ENCODE measurements at places on chromosomes 16 and 17.

DNA sequence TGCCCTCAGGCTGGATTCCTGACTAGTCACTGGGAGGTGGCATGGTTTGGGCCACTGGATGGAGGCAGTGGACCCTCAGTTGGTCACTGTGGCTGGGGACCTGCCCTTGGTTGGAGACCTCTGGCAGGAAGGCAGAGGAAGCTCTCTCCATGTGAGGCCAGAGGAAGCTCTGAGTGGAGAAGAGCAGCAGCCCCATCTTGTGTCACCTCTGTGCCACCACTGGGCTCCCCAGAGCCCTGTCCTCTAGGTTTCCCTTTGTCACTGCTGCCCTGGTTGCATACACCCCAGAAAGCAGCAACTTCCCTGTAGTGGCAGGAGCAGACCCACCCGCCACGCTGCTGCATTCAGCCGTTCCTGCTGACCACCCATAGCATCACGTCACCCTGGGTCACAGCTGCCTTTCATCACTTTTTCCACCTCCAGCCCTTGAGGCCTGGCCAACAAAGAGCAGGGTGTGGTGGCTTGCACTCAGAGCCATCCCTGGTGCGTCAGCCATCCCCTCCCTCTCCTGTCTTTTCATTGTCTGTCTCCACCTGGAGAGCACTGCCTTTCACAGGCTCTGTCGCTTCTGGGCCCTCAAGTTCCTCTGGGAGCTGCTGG lies 11.9 kb downstream of the CTRL start:
- no peak for DNase-seq

- no peak for DNase-seq
Measured at GRCh38 chr17:78896091-78896833, 6.7 kb downstream of the CEP295NL start.

DNA sequence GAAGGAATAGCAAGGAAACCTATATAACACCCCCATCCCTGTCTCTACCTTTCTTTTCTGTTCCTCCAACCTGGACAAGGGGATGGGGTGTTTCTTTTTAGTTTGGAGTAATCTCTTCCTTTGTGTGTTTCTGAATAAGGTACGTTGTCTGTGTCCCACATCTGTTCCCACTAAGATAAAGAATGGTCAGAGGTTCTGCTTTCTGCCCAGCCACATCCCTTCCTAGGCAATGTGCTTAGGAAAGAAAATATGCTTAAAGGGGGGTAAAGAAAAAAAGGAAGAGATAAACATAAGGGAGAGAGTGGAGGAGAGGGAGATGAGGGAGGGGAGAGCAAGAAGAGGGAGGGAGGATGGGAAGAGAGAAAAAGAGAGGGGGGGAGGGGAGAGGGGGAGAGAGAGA lies 35.1 kb downstream of the SLC6A2 start:
- DNase-seq = no peak

DNA sequence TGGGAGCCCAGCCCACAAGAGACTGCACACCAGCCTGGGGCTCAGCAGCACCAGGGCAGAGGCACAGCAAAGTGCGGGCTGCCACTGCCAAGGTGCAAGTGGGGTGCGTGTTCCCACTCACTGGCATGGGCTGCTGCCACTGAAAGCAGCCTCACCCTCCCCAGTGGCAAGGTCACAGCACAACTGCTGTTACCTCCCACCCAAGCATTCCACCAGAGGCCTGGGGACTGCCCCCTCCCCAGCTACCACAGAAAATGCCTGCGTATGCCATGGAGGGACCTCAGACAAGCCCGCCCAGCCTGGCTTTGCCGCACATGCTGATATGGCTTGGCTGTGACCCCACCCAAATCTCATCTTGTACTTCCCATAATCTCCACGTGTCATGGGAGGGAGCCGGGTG lies 33.1 kb downstream of the MEAK7 start:
- DNase-seq = no peak

GRCh38 chr17:13410874-13411273 lies 190.9 kb downstream of the HS3ST3A1 start:
- no peak for DNase-seq

- no peak for DNase-seq
Measured at GRCh38 chr16:54027558-54027957, 259.0 kb downstream of the IRX3 start.

- DNase-seq = no peak
Measured at GRCh38 chr17:3658784-3659449, 9.5 kb downstream of the TAX1BP3 start.

GRCh38 chr17:57666201-57666870 lies 78.8 kb downstream of the CCDC182 start:
- no peak for DNase-seq

- DNase-seq = no peak
Measured at GRCh38 chr17:1909985-1910384, 80.2 kb downstream of the RPA1 start.

DNA sequence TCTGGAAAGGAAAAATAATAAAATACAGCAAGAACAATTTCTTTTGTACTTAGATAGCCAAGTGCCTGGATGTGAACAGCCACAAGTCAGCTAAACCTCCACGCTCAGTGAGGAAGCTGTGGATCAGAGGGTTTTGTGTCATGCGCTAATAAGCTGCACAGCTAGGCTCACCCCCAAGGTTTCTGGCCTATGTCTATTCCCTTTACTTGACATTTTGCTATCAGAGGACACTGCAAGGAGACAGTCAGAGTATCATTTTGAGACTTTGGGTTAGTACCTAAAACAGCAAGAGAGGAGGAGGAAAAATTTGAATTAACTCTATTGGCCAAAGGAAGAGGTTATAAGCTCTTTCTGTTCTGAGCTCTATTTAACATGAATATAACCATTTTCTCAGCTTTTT lies 139.3 kb downstream of the KCNJ2 start:
- DNase-seq = no peak

GRCh38 chr16:87375426-87376135 lies 8.0 kb downstream of the FBXO31 start:
- no peak for DNase-seq

All from T-helper 2 cell (primary cell).